ENCODE measurements at places on chromosomes 4 and X. TPM values are rescaled to one million over a fixed set of nuclear protein-coding genes. Genes with fewer than 3 reads are reported as not detected.

Gene VCX2
- not detected for total RNA-seq

DNA sequence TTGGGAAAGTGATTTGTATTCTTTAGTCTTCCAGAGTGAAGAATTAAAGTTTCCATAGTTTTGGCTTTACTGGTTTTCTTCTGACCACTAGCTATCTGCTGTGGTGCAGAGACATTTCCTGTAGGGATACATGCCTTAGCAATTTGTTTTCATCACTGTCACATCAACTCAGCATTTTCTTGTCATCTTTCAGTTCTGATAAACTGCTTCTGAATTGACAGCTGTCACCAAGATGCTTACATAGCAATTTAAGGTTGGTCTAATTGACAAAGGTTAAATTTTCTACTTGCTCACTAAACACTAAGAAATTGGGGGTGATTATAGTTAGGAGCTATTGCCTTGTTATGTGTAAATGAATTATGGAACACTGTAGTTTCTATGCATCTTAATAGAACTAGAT, 232.5 kb downstream of the TEX13A start:
- no peak overlapping the region for H3K4me3 ChIP-seq
- no peak for DNase-seq
- H3K4me1 ChIP-seq: no peaks in the 10 kb centered on the region
- no peaks in the 10 kb centered on the region for H3K27me3 ChIP-seq

Gene MAGEA12
- not detected for total RNA-seq

DNA sequence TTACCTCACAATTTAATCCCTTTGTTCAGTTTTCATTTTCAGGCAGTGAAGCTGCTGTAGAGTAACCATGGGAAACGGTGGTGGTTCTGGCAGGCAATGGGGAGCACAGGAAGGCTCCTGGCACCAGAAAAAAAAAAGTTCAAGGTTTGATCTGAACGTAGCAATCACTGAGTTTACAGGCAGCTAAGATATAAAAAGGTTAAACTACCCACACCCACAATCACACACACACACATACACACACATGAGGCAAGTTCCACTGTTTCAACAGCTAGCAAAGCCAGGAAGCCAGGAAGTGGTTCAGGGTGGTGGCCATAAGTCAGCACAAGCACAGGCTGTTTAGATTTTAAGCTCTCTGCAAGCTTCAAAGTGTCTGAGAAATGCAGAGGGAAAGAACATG, at the start of gene SULT1B1:
Gene SULT1B1, minus strand, starts transcription at position 166 of the 400 bp plus-strand sequence. CDS start 5,403 bp downstream, outside the sequence.
- no peaks in the 10 kb centered on the region for H3K27me3 ChIP-seq
- peak within 1 kb of the TSS; percentile 69 for H3K27ac ChIP-seq
- DNase-seq: peak; percentile 58
- no peaks in the 10 kb centered on the region for H3K36me3 ChIP-seq
- no peak within 1 kb of the TSS for H3K4me3 ChIP-seq
- H3K4me1 ChIP-seq: no peaks in the 10 kb centered on the region

DNA sequence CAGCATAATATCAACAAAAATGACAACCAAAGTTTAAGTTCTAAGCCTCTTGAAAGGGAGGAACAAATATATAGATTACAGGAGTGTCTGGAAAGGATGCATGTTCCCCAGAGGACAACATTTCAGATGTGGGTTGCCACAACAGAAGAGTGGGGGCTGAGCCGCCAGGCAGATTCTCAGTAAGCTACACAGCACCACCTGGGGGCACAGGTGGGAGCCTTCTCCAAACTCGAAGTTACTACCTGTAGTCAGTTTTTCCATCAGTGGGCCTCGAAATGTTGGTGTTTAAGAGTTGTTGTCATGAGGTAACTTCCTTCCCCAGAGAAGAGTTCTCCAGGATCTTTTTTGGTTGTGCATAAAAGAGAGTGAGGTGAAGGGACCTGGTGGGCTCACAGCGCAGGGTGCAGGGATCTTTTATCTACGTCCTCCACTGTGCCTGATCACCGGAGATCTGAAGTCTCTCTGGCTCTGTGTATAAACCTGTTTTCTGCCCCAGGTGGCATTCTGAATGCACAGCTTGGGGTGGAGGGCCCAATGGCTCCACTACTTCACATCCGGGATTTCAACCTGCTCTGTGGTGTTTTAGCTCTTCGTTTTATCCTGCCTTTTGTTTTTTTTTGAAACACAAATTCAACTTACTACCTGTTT, 58.4 kb upstream of the STS start:
- H3K4me3 ChIP-seq: no peak overlapping the region
- H3K36me3 ChIP-seq: no peaks in the 10 kb centered on the region
- H3K27ac ChIP-seq: no peak overlapping the region
- H3K4me1 ChIP-seq: peaks cover 7% of the 10 kb centered on the region
- no peaks in the 10 kb centered on the region for H3K27me3 ChIP-seq

Gene GRID2
- total RNA-seq: not detected

- H3K27me3 ChIP-seq: no peaks in the 10 kb centered on the region
- no peaks in the 10 kb centered on the region for H3K36me3 ChIP-seq
- no peak for DNase-seq
- no peaks in the 10 kb centered on the region for H3K4me1 ChIP-seq
- H3K4me3 ChIP-seq: no peak overlapping the region
These were observed 52.2 kb downstream of the AMMECR1 start for GRCh38 chrX:110265661-110266060.

GRCh38 chr4:93182722-93183121, 645.8 kb upstream of the ATOH1 start:
- peak; percentile 64 for DNase-seq
- H3K4me1 ChIP-seq: no peaks in the 10 kb centered on the region
- no peaks in the 10 kb centered on the region for H3K27me3 ChIP-seq
- no peak overlapping the region for H3K4me3 ChIP-seq
- no peaks in the 10 kb centered on the region for H3K36me3 ChIP-seq
- no peak overlapping the region for H3K27ac ChIP-seq

GRCh38 chrX:148947399-148947975, 447.1 kb downstream of the AFF2 start:
- no peaks in the 10 kb centered on the region for H3K36me3 ChIP-seq
- H3K4me1 ChIP-seq: no peaks in the 10 kb centered on the region
- no peak overlapping the region for H3K27ac ChIP-seq
- H3K27me3 ChIP-seq: no peaks in the 10 kb centered on the region

GRCh38 chrX:117538178-117539089, 578.2 kb downstream of the KLHL13 start:
- H3K4me3 ChIP-seq: no peak overlapping the region
- no peak for DNase-seq
- H3K27me3 ChIP-seq: no peaks in the 10 kb centered on the region
- no peaks in the 10 kb centered on the region for H3K36me3 ChIP-seq

DNA sequence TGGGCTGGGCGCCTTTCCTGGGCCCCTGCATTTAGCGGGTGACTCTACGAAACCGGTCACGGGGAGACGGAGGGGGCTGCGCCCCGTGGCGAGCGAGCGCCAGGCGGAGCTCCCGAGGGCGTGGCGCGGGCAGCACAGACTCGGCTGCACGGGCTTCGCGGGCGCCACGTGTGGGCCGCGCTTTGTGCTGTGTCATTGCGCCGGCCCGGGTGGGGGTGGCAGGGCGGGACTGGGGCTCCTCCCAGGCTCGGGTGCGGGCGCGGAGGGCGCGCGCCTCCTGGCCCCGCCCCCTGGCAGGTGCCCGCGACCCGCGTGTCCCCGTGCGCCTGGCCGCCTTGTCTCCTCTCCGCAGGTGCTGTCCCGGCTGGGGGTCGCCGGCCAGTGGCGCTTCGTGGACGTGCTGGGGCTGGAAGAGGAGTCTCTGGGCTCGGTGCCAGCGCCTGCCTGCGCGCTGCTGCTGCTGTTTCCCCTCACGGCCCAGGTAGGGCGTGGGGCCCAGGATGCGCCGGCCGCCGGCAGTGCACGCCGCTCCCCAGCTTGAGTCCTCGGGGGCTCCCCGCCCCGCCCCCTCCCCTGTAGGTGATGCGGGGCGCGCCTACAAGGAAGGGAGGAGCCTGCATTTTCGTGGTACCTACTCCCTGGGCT, 651 bp downstream of the UCHL1 start:
- H3K36me3 ChIP-seq: no peaks in the 10 kb centered on the region
- no peak overlapping the region for H3K27ac ChIP-seq
- H3K4me3 ChIP-seq: peak overlapping the region; percentile 53
- DNase-seq: peak; percentile 92

Measured in upper lobe of left lung (tissue), 6 donors.